T-helper 1 cell (primary cell): ENCODE measurements at places on chromosomes 16 and 17.

DNA sequence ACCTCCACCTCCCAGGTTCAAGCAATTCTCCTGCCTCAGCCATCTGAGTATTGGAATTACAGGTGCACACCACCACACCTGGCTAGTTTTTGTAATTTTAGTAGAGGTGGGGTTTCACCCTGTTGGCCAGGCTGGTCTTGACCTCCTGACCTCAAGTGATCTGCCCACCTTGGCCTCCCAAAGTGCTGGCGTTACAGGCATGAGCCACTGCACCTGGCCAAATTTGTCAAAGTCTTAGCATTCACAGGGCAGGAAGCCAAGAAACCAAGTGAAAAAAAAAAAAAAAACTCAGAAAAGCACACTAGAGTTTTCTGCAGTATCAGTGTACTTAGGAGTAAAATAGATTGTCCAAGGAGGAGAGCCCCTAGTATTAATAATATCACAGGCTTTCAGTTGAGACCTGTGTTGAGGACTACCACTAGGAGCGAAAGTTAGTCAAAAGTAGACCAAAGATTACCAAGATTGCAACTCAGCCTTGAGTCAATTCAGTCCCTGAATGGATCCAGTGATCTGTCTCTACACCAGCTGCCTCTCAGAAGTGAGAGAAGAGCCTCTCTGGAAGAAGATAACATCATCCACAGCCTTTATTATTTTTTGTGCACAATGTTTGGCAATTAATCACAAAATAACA is 159.7 kb downstream of the CEP112 start:
- no peak for DNase-seq

GRCh38 chr17:76816590-76817135 is 51.5 kb upstream of the MGAT5B start:
- DNase-seq = peak; percentile 66

GRCh38 chr17:6019959-6020358 is 50.2 kb upstream of the WSCD1 start:
- no peak for DNase-seq

- DNase-seq = no peak
These were observed 32.1 kb upstream of the FBXW10B start for GRCh38 chr17:15651583-15652110.

GRCh38 chr16:50863644-50864144 is 121.8 kb downstream of the CYLD start:
- DNase-seq = no peak

- no peak for DNase-seq
These were observed 684 bp upstream of the APPBP2 start for GRCh38 chr17:60526726-60527125.

DNA sequence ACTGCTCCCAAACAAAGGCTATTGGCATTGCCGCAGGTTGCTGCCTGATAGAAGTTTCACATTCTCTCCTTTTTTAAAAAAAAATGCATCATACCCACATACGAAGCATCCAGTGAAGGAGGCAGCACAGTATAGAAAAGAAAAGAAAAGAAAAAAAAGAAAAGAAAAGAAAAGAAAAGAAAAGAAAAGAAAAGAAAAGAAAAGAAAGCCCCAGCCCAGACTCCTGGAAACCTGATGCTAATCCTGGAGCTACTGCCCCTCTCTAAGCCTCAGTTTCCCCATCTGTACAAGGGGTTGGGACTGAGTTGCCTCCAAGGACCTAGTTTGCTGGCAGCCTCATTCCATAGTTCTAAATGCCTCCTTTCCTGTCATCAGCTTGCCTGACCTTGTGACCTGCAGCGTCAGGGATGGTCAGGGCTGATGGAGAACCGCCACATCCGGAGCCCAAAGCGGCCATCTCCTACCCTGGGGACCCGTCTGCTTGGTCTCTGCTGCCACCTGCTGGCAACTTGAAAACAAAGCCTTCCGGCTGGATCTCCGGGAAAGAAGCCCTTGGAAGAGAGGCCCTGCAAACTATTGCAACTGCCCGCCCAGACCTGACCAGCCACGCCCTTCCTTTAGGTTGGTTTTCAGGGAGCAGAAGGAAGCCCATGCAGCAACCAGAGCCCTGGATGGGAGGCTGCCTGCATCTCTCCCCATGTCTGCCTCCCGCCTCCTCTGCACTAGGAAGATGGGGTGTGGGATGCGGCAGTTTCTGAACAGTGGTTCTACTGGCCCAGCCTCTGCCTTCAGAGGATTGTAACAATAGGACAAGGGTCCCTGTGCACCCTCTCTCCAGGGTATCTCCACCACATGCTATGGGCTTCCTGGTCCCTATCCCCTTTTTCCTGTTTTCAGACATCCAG is 13.0 kb downstream of the AIPL1 start:
- peak; percentile 58 for DNase-seq

DNA sequence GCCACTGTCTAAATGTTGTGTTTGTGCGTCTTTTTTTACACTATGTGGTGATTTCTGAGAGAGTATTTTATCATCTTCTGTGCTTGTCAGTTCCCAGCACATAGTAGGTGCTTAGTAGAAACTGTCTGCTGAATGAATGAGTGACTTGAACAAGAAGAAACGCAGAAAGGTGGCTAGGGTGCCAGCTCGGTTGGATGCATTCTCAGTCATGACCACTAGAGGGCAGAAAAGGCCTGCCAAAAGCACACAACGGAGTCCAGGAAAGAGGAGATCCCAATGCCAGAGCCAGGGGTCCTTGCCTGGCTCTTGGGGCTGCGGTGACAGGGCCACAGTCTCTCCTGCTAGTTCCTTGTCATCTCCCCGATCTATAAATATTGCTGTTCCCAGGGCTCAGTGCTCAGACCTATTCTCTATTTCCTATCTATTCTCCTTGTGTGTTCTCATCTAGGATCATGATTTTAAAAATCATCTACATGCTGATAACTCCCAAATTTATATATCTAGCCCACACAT is 57.3 kb upstream of the CCL1 start:
- DNase-seq = peak; percentile 52
